ENCODE measurements at places on chromosomes 3 and 15. TPM values are rescaled to one million over a fixed set of nuclear protein-coding genes. Genes with fewer than 3 reads are reported as not detected.

GRCh38 chr3:75395580-75396315 lies 268.4 kb upstream of the FRG2C start:
- no peak overlapping the region for H3K4me3 ChIP-seq
- H3K4me1 ChIP-seq: no peaks in the 10 kb centered on the region
- H3K36me3 ChIP-seq: peaks cover 4% of the 10 kb centered on the region
- DNase-seq: no peak
- H3K27me3 ChIP-seq: peaks cover 3% of the 10 kb centered on the region
- H3K27ac ChIP-seq: no peak overlapping the region

GRCh38 chr3:23748398-23749110 lies 57.2 kb upstream of the UBE2E1 start:
- no peak overlapping the region for H3K27ac ChIP-seq
- H3K4me1 ChIP-seq: no peaks in the 10 kb centered on the region
- H3K4me3 ChIP-seq: no peak overlapping the region
- no peak for DNase-seq
- peaks cover 2% of the 10 kb centered on the region for H3K27me3 ChIP-seq
- H3K36me3 ChIP-seq: no peaks in the 10 kb centered on the region

DNA sequence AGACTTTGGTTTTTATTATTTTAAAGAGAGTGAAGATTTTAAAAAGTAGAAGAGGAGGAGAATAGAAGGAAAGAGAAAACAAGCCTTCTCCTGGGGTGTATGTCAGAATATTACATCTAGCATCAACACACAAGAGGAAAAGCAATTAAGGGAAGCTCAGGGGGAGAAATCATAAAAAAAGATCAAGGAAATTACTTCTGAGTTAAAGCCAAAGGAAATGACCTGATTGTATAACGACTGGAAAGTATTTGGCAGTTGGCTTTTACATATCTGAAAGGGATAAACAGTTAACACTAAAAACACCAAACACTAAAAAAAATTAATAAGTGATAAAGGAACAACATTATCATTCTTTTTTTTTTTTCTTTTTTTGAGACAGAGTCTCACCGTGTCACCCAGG lies 58.4 kb downstream of the CPNE4 start:
- no peak for DNase-seq
- no peak overlapping the region for H3K4me3 ChIP-seq
- H3K27me3 ChIP-seq: peaks cover 11% of the 10 kb centered on the region

Gene SCN11A
- 0.47 TPM for total RNA-seq

DNA sequence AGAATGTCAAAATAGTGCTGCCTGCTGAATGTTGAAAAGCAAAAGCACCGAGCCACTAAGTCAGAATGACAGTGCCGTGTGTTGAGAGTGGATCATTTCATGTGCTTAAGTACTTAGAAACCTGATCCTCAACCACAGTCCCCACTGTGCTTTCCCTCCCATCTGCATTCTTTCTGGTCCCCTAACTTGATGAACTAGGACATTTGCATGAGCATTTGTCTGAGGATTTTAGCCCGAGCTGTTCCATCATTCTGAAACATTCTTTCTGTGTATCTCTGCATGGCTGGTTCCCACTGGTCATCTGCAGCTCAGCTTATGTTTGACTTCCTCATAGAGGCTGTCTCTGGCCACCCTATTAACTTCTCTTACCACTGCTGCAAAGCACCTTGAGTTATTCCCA lies 42.0 kb downstream of the SST start:
- no peaks in the 10 kb centered on the region for H3K36me3 ChIP-seq
- no peak overlapping the region for H3K27ac ChIP-seq
- DNase-seq: no peak

- peaks cover 6% of the 10 kb centered on the region for H3K4me1 ChIP-seq
- H3K4me3 ChIP-seq: no peak overlapping the region
- H3K27me3 ChIP-seq: no peaks in the 10 kb centered on the region
- no peaks in the 10 kb centered on the region for H3K36me3 ChIP-seq
Measured at GRCh38 chr3:30131191-30131590, 475.2 kb upstream of the TGFBR2 start.

- H3K36me3 ChIP-seq: peaks cover 4% of the 10 kb centered on the region
- H3K4me1 ChIP-seq: no peaks in the 10 kb centered on the region
- H3K4me3 ChIP-seq: no peak overlapping the region
- DNase-seq: no peak
Measured at GRCh38 chr15:69338535-69339213, 40.0 kb downstream of the PAQR5 start.

DNA sequence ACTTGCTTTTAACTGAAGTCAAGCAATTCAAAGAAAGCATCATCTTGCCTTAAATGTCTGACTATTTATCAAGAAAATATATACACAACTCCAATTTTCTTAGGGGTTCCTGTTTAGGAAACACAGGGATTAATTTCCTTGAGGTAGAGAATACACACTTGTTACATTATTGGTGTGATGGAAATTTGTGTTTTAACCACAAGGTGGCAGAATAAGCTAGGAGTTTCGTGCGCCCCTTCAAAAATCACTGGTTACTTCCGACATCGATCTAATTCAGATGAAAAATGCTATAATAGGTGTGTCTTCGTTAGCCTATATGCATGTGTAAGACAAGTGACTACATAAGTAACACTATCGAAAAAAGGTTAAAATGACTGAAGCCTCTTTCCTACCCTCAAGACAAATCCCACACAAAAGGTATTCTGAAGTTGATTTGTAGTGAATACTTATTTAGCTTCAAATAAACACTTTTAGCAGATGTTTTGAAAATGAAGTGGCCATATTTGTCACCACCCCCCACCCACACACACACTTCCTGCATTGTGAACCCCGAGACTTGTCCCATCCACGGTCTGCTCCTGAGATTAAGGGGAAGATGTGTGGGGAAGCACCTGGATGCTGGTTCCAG lies 246.5 kb downstream of the ROBO1 start:
- H3K27me3 ChIP-seq: no peaks in the 10 kb centered on the region
- no peak for DNase-seq
- H3K4me3 ChIP-seq: no peak overlapping the region

- no peak for DNase-seq
- H3K27ac ChIP-seq: no peak overlapping the region
- H3K4me3 ChIP-seq: no peak overlapping the region
- no peaks in the 10 kb centered on the region for H3K36me3 ChIP-seq
Measured at GRCh38 chr15:58042006-58042405, 23.5 kb downstream of the ALDH1A2 start.

Gene GABRB3
- not detected for total RNA-seq

Gene ADCY5
- total RNA-seq: not detected

Gene CCDC54
- total RNA-seq: not detected

GRCh38 chr15:69973102-69973714 lies 124.5 kb downstream of the TLE3 start:
- H3K4me3 ChIP-seq: no peak overlapping the region
- H3K27me3 ChIP-seq: peaks cover 41% of the 10 kb centered on the region
- no peaks in the 10 kb centered on the region for H3K36me3 ChIP-seq
- no peaks in the 10 kb centered on the region for H3K4me1 ChIP-seq
- no peak overlapping the region for H3K27ac ChIP-seq

GRCh38 chr3:62718515-62719320 lies 156.5 kb downstream of the CADPS start:
- H3K4me3 ChIP-seq: no peak overlapping the region
- H3K27me3 ChIP-seq: peaks cover 8% of the 10 kb centered on the region
- no peaks in the 10 kb centered on the region for H3K36me3 ChIP-seq
- H3K27ac ChIP-seq: no peak overlapping the region

Gene CAMK2N2
- not detected for total RNA-seq

GRCh38 chr3:13251166-13251903 lies 168.8 kb downstream of the NUP210 start:
- no peaks in the 10 kb centered on the region for H3K36me3 ChIP-seq
- no peaks in the 10 kb centered on the region for H3K4me1 ChIP-seq
- H3K27me3 ChIP-seq: peaks cover 11% of the 10 kb centered on the region
- no peak for DNase-seq

Gene WDR93
- total RNA-seq: 0.19 TPM

- H3K36me3 ChIP-seq: no peaks in the 10 kb centered on the region
- H3K4me1 ChIP-seq: no peaks in the 10 kb centered on the region
- peaks cover 4% of the 10 kb centered on the region for H3K27me3 ChIP-seq
- DNase-seq: no peak
- no peak overlapping the region for H3K27ac ChIP-seq
Measured at GRCh38 chr15:66126031-66126441, 127.5 kb downstream of the MEGF11 start.

DNA sequence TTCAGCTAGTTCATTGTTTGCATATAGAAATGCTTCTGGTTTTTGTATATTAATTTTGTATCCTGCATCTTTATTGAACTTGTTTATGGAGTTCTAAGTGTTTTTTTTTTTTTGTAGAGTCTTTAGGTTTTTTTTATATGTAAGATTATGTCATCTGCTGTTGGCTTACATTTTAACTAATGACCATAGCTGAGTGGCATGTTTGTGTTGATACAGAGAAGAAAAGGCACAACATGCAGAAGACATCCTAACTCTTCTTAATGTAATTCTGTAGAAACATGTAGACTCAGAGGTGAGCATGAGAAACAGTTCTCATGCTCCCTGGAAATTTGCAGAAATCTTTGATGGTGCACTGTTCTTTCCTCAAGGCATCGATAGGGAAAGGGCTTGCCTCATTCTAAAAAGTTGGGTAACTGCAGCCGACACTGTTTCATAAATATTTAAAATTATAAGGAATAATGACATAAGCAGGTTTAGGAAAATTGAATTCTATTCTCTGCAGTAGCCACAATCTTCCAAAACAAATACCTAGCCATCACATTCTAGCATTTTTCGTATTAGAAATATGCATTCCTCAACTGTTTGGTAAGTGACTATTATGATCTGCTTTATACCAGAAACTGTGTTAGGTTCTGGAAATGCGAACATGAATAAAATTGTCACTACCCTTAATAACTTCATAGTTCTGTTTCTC lies 499.6 kb upstream of the KCNMB2 start:
- H3K27me3 ChIP-seq: no peaks in the 10 kb centered on the region
- H3K36me3 ChIP-seq: no peaks in the 10 kb centered on the region
- H3K27ac ChIP-seq: no peak overlapping the region
- no peak overlapping the region for H3K4me3 ChIP-seq

- no peak overlapping the region for H3K27ac ChIP-seq
- DNase-seq: no peak
- H3K4me1 ChIP-seq: no peaks in the 10 kb centered on the region
- no peak overlapping the region for H3K4me3 ChIP-seq
Measured at GRCh38 chr15:63022181-63022580, 20.4 kb upstream of the TPM1 start.

- H3K27me3 ChIP-seq: no peaks in the 10 kb centered on the region
- no peak overlapping the region for H3K4me3 ChIP-seq
- H3K4me1 ChIP-seq: no peaks in the 10 kb centered on the region
Measured at GRCh38 chr3:175896655-175897054, 1037.5 kb downstream of the NAALADL2 start.

- H3K4me1 ChIP-seq: no peaks in the 10 kb centered on the region
- no peaks in the 10 kb centered on the region for H3K36me3 ChIP-seq
- peaks cover 2% of the 10 kb centered on the region for H3K27me3 ChIP-seq
- H3K4me3 ChIP-seq: no peak overlapping the region
- DNase-seq: no peak
Measured at GRCh38 chr3:61847784-61848462, 286.6 kb downstream of the PTPRG start.

GRCh38 chr3:56054844-56055243 lies 413.4 kb downstream of the ERC2 start:
- H3K4me1 ChIP-seq: no peaks in the 10 kb centered on the region
- DNase-seq: no peak
- H3K36me3 ChIP-seq: no peaks in the 10 kb centered on the region
- no peak overlapping the region for H3K27ac ChIP-seq

- no peaks in the 10 kb centered on the region for H3K4me1 ChIP-seq
- H3K4me3 ChIP-seq: no peak overlapping the region
- no peak overlapping the region for H3K27ac ChIP-seq
- H3K36me3 ChIP-seq: no peaks in the 10 kb centered on the region
Measured at GRCh38 chr3:61922118-61922517, 360.7 kb downstream of the PTPRG start.

- no peak overlapping the region for H3K4me3 ChIP-seq
- no peak for DNase-seq
- no peaks in the 10 kb centered on the region for H3K4me1 ChIP-seq
Measured at GRCh38 chr3:54932606-54933005, 4.7 kb upstream of the LRTM1 start.

DNA sequence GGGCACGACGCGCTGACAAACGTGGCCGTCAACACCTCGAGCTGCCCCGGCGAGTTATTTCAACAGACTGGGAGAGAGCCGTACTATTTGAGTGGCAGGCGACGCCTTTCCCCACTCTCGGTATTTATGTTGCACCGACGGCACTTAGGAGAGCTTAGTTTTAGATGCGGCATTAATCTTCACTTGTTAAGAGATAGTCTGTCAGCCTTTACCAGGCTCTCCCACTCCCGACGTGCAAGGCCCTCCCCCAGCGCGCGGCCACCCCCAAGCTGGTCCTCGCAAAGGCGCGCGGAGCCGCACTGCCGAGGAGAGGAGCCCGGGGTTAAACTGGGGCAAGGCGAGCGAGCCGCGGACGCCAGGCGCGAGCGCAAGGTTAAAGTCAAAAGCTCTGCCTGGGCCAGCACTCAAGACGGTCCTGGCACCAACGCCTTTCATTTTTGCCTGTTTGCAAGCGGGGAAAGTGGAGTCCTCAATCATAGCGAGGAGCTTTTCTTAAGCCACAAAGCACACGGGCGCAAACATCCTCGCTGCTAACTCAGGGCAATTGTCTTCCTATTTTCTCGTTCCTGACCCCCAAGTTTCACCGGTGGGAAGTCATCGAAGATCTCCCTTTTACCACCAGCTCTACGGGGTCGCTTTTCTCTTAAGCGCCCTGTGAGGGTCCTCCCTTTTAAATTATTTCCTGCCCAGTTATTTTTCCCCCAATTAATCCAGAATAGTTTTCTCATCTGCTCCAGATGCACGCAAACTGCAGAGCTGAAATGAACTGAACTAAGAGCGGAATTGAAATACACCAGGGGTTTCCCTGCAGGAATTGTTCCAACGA lies 86.6 kb downstream of the NR2F2 start:
- H3K4me1 ChIP-seq: peaks cover 7% of the 10 kb centered on the region
- peaks cover 79% of the 10 kb centered on the region for H3K27me3 ChIP-seq
- H3K27ac ChIP-seq: no peak overlapping the region
- DNase-seq: no peak
- H3K4me3 ChIP-seq: no peak overlapping the region
- no peaks in the 10 kb centered on the region for H3K36me3 ChIP-seq

All from naive thymus-derived CD8-positive, alpha-beta T cell (primary cell).